NCI-H524 (cell line): ENCODE measurements at places on chromosomes 13 and 19.

GRCh38 chr19:55441692-55442321, 1.3 kb downstream of the SHISA7 start:
- no peak for DNase-seq

DNA sequence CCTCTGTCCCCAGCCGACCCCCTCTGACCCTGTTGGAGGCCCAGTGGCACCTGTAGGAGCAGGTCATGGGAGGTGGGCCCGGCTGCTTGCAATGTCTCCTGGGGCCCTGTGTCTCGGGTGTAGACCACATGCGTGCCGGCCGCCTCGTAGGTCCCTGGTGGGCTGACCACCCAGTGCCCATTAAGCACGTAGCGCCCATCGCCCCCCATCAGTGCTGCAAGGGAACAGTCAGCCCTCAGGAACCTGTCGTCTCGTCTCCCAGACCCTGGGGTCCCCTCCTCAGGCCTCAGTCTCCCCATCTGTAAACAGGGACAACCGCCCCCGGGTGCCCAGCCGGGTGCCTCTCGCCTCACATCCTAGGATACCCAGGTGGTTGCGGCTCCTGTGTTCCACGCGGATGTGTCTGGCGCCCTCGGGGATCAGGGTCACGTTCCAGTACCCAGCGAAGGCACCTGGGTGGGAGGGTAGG, 5.6 kb downstream of the ADAMTSL5 start:
- DNase-seq, result no peak

- DNase-seq, result no peak
These were observed 18.6 kb upstream of the TNFAIP8L1 start for GRCh38 chr19:4620675-4621074.

DNA sequence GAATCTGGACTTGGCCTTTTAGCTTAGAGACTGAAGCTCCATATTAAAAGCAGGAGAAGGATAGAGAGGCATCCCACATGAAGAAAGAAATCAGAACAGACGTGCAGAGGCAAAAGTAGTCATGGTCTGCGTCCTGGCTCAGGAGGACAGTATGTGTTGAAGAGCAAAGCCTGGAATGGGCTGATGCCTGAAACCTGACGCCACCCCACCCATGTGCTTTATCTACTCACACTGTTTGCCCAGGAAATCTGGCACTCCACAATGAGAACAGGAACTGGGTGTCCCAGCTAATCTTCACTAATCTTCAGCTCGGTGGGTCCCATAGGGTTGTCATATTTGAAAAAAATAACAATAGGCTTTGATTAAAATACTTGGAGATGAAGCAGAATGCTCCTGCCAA, 549.0 kb upstream of the GPC6 start:
- DNase-seq, result peak; percentile 38

GRCh38 chr19:49585023-49585422, 3.9 kb downstream of the PRRG2 start:
- DNase-seq, result peak; percentile 20

GRCh38 chr13:68023838-68024581, 793.9 kb upstream of the PCDH9 start:
- DNase-seq, result no peak

DNA sequence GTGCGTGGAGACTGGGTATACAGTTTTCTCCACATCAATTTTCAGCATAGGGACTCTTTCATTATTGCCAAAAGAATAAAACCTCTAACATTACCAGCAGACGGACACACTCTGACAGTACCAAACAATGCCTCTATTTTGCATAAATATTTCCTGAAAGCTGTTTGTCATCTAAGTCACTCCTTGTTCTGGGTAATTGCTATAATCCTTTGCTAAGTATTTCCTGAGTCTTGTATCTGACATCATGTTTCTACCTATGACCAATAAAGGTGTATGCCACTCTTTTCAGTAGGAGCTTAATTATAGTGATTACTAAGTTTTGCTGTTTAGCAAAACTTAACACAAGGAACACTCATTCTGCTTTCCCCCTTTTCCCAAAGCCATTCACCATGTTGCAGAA, 886.5 kb downstream of the SLITRK6 start:
- no peak for DNase-seq

- no peak for DNase-seq
These were observed 18.9 kb upstream of the KBTBD7 start for GRCh38 chr13:41213316-41213715.

DNA sequence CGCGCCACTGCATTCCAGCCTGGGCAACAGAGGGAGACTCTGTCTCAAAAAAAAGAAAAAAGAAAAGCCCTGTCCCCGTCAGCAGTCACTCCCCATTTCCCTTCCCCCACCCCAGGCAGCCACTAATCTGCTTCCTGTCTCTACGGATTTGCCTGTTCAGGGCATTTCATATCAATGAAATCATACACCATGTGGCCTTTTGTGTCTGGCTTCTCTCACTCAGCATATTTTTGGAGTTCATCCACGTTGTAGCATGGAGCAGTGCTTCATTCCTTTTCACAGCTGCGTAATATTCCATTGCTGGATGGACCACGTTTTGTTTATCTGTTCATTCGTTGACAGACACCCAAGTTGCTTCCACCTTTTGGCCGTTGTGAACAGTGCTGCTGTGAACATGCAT, 36.1 kb upstream of the KLF2 start:
- no peak for DNase-seq

DNA sequence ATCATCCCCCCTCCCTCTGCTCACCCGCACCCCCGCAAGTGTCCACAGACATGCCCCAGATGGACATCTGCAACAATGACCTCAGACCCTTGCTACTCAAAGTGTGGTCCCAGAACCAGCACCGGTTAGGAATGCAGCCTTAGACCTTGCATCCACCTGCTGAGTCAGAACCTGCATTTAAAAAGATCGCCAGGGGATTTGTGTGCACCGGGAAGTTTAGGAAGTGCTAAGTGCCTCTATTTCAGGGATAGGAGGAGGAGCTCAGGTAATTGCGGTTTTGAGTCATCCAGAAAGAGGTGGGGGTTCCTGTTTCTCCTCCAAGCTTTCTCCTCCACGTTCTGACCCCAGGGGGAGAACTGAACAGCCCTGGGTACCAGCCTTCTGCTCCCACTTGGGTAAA, 46.2 kb downstream of the CACNA1A start:
- DNase-seq, result no peak

- no peak for DNase-seq
These were observed 29.1 kb downstream of the SIGLEC5 start for GRCh38 chr19:51600940-51601580.
